Mesothelial cell of epicardium (in vitro differentiated cells): ENCODE measurements at places on chromosomes 4 and X. TPM values are rescaled to one million over a fixed set of nuclear protein-coding genes. Genes with fewer than 3 reads are reported as not detected.

PSMD10 gene
- total RNA-seq: 62.9 to 63.8 TPM (median 63.5 TPM) in 3 replicates

KLB gene
- not detected in 3 replicates for total RNA-seq

RGN gene
- 0.61 to 1.2 TPM (median 1.2 TPM) in 3 replicates for total RNA-seq

POU4F2 gene
- not detected in 3 replicates for total RNA-seq

KIAA1210 gene
- total RNA-seq: 0.50 to 0.82 TPM (median 0.56 TPM) in 3 replicates

MAGEA12 gene
- not detected in 3 replicates for total RNA-seq

FAAH2 gene
- total RNA-seq: 8.4 to 11.2 TPM (median 10.0 TPM) in 3 replicates

CFI gene
- 485 to 506 TPM (median 505 TPM) in 3 replicates for total RNA-seq

- H3K4me1 ChIP-seq: peaks cover 4% of the 10 kb centered on the region
- no peak for DNase-seq
- no peak overlapping the region for H3K27ac ChIP-seq
- no peaks in the 10 kb centered on the region for H3K27me3 ChIP-seq
These were observed 167.9 kb upstream of the GLRA2 start for GRCh38 chrX:14361435-14361834.

- H3K4me1 ChIP-seq: peaks cover 4% of the 10 kb centered on the region
- no peak overlapping the region for H3K4me3 ChIP-seq
- no peak overlapping the region for H3K27ac ChIP-seq
- H3K36me3 ChIP-seq: no peaks in the 10 kb centered on the region
These were observed 96.8 kb upstream of the WDR44 start for GRCh38 chrX:118249146-118249545.

DNA sequence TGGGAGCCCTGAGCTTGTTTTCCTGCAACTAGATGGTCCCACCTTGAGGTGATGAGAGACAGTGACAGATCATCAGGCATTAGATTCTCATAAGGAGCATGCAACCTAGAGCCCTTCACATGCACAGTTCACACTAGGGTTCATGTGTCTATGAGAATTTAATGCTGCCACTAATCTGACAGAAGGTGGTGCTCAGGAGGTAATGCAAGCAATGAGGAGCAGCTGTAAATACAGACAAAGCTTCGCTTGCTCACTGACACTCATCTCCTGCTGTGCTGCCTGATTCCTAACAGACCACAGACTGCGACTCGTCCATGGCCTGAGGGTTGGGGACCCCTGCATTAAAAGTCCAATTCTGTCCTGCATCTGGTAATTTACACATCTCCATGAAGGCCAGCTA lies 141.6 kb downstream of the KCNIP4 start:
- H3K27me3 ChIP-seq: no peaks in the 10 kb centered on the region
- H3K27ac ChIP-seq: no peak overlapping the region
- H3K4me3 ChIP-seq: no peak overlapping the region
- DNase-seq: no peak

- no peak for DNase-seq
- H3K36me3 ChIP-seq: no peaks in the 10 kb centered on the region
- no peaks in the 10 kb centered on the region for H3K27me3 ChIP-seq
- peak overlapping the region; percentile 74 for H3K27ac ChIP-seq
- peaks cover 40% of the 10 kb centered on the region for H3K4me1 ChIP-seq
These were observed 147.5 kb downstream of the TSPAN5 start for GRCh38 chr4:98510757-98511517.

GRCh38 chrX:39528161-39528916 lies 569.4 kb downstream of the BCOR start:
- H3K4me3 ChIP-seq: no peak overlapping the region
- H3K27me3 ChIP-seq: no peaks in the 10 kb centered on the region
- no peaks in the 10 kb centered on the region for H3K36me3 ChIP-seq

DNA sequence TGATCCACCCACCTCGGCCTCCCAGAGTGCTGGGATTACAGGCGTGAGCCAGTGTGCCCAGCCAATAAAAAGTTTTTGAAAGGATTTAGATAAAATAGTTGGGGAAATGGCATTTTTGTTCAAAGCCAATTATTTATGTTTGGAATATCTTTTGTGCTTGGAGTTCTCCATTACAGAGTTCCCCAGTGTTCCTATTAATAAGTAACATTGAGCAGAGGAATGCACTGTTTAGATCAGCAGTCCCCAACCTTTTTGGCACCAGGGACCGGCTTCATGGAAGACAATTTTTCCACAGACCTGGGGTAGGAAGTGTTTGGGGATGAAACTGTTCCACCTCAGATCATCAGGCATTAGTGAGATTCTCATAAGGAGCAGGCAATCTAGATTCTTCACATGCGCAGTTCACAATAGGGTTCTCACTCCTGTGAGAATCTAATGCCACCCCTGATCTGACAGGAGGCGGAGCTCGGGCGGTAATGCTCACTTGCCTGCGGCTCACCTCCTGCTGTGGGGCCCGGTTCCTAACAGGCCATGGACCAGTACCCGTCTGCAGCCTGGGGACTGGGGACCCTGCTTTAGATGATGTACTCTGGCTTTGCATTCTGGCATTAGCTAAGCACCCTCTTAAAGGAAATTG lies 8.3 kb downstream of the PKD2 start:
- peak overlapping the region; percentile 58 for H3K27ac ChIP-seq
- H3K4me1 ChIP-seq: peaks cover 67% of the 10 kb centered on the region
- no peak for DNase-seq
- no peak overlapping the region for H3K4me3 ChIP-seq
- H3K27me3 ChIP-seq: no peaks in the 10 kb centered on the region

- H3K4me3 ChIP-seq: no peak overlapping the region
- H3K4me1 ChIP-seq: peaks cover 12% of the 10 kb centered on the region
- no peak overlapping the region for H3K27ac ChIP-seq
- H3K27me3 ChIP-seq: no peaks in the 10 kb centered on the region
- DNase-seq: no peak
These were observed 17.5 kb downstream of the FHIP1A start for GRCh38 chr4:151426513-151426912.

- no peaks in the 10 kb centered on the region for H3K4me1 ChIP-seq
- DNase-seq: no peak
- H3K4me3 ChIP-seq: no peak overlapping the region
- no peak overlapping the region for H3K27ac ChIP-seq
- no peaks in the 10 kb centered on the region for H3K27me3 ChIP-seq
These were observed 174.7 kb upstream of the GPRIN3 start for GRCh38 chr4:89482251-89482650.
